G401 (cell line): ENCODE measurements at places on chromosomes 12 and 14. TPM values are rescaled to one million over a fixed set of nuclear protein-coding genes. Genes with fewer than 3 reads are reported as not detected.

DNA sequence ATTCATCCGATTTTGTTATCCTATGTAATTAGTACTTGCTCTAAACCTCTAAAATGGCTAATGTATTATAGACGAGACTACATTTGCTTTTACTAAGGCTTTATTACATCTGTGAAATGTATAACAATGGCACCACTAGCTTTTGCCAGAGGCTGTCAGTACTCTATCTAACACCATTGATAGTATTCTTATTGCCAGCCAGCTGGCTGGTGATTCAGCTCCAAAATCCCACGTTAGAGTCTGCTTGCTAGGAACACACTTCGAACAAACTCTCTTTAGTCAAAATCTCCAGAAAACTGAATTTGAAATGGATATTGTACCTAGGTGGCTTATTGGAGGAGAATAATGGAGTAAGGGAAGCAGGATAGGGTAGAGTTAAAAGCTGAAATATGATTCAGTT lies 839.2 kb downstream of the SLC6A15 start:
- no peak for DNase-seq

DNA sequence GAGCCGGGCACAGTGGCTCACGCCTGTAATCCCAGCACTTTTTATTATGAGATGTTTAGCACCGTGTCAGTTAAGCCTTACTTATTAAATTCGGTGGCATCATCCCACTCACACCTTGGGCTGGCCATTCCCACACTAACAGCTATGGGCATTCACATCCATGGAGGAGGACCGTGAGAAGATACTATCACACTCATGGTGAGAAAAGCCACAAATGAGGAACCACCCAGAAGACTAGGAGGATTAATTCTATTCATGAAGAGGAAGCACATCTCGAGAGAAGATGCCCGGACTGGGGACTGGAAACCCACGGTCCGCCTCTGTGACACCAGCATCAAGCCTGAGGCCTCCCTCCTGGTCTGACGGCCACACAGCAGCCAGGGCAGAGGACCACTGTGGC lies 4.9 kb downstream of the CDC42BPB start:
- no peak for DNase-seq

- DNase-seq: peak; percentile 21
These were observed 319.5 kb downstream of the FUT8 start for GRCh38 chr14:65731933-65732506.

- no peak for DNase-seq
These were observed 7.8 kb upstream of the TBPL2 start for GRCh38 chr14:55448141-55448614.

DNA sequence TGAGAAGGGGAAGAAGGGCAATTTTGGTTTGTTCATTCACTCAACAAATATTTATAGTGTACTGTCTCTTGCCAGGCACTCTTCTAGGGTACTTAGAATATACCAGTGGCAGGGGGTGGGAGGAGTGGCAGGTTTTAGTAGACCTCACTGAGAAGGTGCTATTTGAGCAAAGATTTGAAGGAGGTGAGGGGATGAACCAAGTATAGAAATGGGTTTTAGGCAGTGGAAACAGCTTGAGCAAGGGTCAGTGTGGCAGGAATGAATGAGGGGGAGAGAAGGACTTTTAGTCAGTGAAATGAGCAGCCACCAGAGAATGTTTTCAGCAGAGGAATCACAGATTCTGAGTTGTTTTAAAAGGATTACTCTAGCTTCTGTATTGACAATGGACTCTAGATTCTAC lies 2.3 kb downstream of the PRIM1 start:
- DNase-seq: no peak

GRCh38 chr12:132251310-132251709 lies 78.1 kb downstream of the GALNT9 start:
- no peak for DNase-seq

GRCh38 chr14:101820283-101820798 lies 58.8 kb downstream of the PPP2R5C start:
- DNase-seq: no peak

SLC6A12 gene
- total RNA-seq: not detected in 2 replicates

- no peak for DNase-seq
These were observed 1019.2 kb downstream of the BCL11B start for GRCh38 chr14:98252820-98253219.

DNA sequence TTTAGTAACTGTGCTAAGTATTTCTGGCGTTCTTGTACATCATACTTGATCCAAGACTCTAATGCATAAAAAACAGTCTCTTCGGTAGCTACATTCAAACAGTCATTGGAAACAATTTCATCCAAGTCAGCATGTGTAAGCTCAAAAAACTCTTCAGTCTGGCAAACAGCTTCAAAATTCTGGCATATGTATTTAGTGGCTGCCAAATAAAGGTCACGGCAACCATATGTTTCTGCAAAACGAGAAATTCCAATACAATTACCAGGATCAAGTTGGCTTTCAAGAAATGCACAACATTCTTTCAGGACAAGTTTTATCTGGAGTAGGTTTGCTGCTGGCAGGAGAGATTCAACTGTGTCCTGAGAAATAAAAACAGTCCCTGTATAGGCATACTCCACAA lies 16.5 kb downstream of the KLHL28 start:
- DNase-seq: peak; percentile 58

DNA sequence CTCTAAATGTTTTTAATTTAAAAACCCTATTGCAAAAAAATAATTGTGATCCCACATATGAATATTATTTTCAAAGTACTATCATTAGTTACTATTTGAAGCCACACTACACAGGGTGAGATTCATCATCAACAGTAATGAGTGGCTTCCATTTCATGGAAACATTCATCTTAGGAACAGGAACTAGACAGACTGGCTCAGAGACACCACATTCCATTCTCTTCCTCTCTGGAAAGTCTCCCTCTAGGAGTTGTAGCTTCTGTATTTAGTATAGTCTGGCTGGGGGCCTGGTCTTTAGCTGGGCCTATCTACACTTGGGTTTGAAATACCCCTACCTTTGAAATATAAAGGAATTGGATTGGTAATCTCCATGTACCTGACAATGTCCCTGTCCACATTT lies 6.2 kb upstream of the VDR start:
- no peak for DNase-seq
